ENCODE measurements at places on chromosomes 7 and 10.

DNA sequence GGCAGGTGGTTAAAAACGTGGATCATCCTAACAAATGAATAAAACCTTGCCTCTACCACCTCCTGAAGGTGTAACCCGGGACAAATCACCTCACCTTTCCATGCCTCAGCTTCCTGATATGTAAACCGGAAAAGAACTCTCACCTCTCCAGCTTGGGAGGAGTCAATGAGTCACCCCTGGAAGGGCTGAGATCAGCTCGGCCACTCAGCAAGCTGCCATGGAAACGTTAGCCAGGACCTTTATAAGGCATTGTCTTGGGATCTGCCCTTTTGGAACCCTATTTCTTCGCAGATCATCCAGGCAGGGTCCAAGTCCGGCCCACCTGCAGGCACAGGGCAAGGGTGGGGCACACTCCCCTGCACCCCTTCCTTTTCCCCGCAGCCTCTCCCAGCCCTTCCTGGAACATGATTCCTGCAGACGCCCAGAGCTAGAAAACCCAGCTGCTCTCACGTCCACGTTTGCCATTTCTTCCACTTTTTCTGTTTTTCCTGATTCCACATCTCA lies 81.6 kb upstream of the PFKP start:
- H3K27me3 ChIP-seq: peaks cover 17% of the 10 kb centered on the region
- H3K27ac ChIP-seq: no peak overlapping the region
- no peak for DNase-seq
- no peaks in the 10 kb centered on the region for H3K36me3 ChIP-seq
- H3K4me3 ChIP-seq: no peak overlapping the region

GRCh38 chr7:46653848-46654247 lies 732.8 kb upstream of the IGFBP3 start:
- no peak overlapping the region for H3K4me3 ChIP-seq
- DNase-seq: no peak
- H3K4me1 ChIP-seq: no peaks in the 10 kb centered on the region
- no peak overlapping the region for H3K27ac ChIP-seq
- no peaks in the 10 kb centered on the region for H3K27me3 ChIP-seq

DNA sequence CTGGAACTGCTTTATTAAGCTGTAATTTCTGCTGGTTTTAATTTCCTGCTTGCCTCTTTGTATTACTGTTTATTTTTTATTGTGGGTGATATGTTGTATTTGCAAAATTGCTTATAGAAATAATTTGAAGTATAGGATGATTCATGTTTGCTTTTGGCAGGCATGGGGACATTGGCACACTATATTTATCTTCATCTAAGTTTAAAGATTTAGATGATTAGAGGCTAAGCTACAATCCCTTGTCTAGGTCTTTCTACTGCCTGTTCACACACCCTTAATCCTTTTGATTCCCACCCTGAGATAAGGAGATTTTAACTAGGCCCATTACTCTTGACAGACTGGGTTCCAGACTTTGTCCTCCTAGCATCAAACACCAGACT lies 182.8 kb upstream of the KAT6B start:
- no peaks in the 10 kb centered on the region for H3K27me3 ChIP-seq
- no peak overlapping the region for H3K27ac ChIP-seq
- no peak overlapping the region for H3K4me3 ChIP-seq
- H3K36me3 ChIP-seq: peaks cover 11% of the 10 kb centered on the region
- no peak for DNase-seq
- no peaks in the 10 kb centered on the region for H3K4me1 ChIP-seq

GRCh38 chr10:24207781-24208611 lies 942 bp upstream of the KIAA1217 start:
- no peak for DNase-seq
- H3K4me1 ChIP-seq: peaks cover 14% of the 10 kb centered on the region
- H3K27ac ChIP-seq: no peak overlapping the region
- H3K27me3 ChIP-seq: peaks cover 34% of the 10 kb centered on the region
- H3K4me3 ChIP-seq: no peak overlapping the region

DNA sequence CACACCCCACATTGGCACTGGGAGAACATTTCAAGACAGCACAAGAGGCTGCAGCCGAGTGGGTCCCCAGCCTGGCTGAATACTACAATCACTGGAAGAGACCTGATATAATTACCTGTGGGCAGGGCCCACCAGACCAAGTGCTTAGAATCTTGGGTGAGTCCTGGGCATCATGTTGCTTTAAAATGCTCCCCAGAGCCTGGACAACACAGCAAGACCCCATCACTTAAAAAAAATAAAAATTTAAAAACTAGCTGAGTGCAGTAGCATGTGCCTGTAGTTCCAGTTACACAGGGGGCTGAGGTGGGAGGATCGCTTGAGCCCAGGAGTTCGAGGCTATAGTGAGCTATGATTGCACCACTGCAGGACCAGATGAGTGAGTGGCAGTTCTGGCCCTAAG lies 28.1 kb downstream of the FAM171A1 start:
- DNase-seq: no peak
- H3K36me3 ChIP-seq: no peaks in the 10 kb centered on the region
- no peak overlapping the region for H3K27ac ChIP-seq
- no peak overlapping the region for H3K4me3 ChIP-seq
- H3K27me3 ChIP-seq: peaks cover 14% of the 10 kb centered on the region
